ENCODE measurements at places on chromosomes 1 and 21.
A peak's percentile ranks its signal among the peaks of the same experiment; 100 is the strongest.

- no peak for DNase-seq
Measured at GRCh38 chr1:157390651-157391050, 161.7 kb downstream of the FCRL5 start.

- DNase-seq = no peak
Measured at GRCh38 chr1:193085263-193085662, 20.0 kb downstream of the GLRX2 start.

- DNase-seq = no peak
Measured at GRCh38 chr1:6178751-6179563, 1.2 kb downstream of the CHD5 start.

DNA sequence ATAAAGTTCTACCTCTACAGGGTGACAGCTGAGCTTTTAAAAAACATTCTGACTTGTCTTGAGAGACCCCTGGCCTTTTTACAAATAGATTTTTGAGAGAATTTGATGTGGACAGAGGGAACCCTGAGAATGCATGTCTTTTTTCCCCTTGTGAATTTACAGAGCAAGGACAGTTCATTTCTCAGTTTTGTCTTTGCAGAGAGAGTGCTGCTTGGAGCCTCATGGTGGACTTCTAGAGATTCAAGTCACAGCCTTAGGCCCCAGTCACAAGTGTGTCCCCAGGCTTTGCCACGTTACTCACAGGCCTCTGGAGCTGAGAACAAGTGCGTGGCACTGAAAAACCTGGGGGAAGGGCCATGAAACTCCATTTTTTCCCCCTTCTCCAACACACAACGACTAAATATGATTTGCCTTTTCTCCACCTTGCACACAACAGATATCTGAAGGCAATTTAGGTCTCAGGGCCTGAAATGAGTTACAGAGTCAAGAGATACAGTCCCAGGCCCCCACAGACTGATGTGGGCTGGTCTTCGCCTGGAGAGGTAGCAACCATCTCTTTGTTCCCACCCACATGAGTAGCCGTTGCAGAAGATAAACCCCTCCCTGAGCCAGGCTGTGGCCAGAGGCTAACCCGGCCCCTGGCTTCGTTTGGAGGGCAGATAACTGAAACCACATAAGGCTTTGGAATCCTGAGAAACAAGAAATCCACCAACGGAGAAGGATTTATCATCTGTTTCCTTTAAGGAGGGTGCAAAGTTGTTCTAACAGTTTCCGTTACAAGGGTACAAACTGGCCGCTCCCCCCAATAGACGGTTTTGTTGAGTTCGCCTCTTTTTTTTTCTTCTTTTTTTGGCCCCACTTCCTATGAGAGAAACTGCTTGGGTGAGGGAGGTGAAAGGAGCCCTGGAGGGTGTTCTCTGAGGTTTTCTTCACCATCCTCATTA lies 1.0 kb upstream of the PIGV start:
- DNase-seq = peak; percentile 15

DNA sequence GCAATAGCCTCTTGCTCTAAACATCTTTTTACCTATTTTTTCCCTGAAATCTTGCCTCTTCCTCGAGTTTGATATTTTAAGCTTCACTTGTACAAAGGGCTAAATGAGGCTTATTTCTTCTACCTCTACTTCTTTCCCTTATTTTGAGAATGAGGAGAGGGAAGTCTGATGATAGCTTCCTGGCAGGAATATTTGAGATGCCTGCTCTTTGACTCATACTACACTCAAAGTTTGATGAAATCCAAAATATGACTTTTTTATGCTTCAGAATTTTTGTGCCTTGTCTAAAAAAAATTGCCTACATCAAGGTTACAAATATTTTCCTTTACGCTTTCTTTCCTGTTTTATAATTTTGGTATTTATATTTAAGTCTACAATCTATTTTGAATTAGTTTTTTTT lies 624.4 kb upstream of the PLXNA2 start:
- no peak for DNase-seq

- no peak for DNase-seq
Measured at GRCh38 chr1:65525266-65526048, 105.0 kb downstream of the LEPR start.

DNA sequence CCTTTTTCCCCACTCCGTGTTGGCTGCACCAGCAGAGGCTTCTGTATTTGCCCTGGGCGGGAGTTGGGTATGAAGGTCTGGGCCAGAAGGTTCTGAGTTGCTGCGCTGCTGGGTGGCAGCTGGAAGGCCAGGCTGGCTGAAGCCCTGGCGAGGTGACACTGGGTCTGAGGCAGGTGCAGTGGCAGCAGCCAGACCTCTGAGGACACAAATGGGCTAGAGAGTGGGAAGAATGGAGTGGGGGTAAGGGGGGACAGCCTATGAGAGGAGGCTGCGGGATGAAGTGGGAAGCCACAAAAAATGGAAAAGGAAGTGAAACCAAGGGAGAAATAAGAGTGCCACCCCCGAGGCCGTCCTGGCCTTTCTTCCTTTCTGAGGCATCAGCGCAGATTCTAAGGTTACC lies 53.2 kb downstream of the STX6 start:
- no peak for DNase-seq

- DNase-seq = no peak
Measured at GRCh38 chr1:202029171-202029665, 18.8 kb downstream of the ELF3 start.

DNA sequence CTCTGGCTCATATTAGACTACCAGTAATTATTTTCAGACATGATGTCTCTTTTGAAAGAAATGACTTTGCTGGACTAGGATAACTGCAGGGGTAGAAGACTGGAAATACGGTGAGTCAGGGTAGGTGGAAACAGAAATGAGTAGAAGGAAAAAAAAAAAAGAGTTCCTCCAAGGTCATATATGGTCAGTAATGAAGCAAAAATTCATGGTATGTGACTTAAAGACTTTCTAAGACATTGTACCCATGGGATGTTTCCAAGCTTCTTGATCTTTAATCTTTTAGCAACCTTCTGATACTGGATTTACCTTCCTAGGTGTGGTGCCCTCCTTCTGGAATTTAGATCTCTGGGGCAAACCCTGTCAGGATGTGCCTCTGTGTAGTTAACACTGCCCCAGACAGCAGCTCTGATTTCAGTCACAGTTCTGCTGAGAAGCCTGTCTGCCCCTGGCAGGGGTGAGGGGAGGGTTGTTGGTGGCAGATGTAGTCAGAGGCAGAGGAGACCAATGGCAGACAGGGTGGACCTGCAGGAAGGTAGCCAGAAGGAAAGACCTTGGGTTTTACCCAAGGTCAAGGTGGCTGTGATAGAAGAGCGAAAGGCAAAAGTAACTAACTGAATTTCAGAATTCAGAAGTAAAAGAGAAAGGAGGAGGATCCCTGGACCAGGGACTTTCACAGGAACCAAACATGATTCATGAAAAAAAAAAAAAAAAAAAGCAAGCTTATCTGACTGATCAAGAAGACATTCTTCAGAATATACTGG lies 44.1 kb upstream of the BCL10 start:
- DNase-seq = no peak

GRCh38 chr1:22387919-22388580 lies 63.6 kb upstream of the ZBTB40 start:
- DNase-seq = no peak

- no peak for DNase-seq
Measured at GRCh38 chr1:53656747-53657530, 82.0 kb downstream of the GLIS1 start.

DNA sequence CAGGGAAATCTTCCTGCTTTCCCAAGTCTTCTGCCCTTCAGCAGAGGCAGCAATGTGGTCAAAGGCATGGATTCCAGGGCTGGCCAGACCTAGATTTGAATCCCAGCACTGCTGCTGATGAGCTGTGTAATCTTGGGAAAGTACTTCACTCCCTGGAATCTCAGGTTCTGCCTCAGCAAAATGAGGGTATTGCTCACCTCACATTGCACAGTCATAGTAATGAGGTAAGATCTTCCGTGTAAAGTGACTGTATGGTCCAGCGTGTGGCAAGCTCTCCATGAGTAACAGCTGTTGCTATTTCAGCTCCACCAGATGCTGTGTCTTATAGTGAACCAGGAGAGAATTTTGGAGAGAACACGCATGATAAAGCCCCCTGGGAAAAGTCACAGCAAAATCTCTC lies 56.1 kb upstream of the F3 start:
- no peak for DNase-seq

- no peak for DNase-seq
Measured at GRCh38 chr1:115660151-115660550, 18.4 kb downstream of the VANGL1 start.

- no peak for DNase-seq
Measured at GRCh38 chr1:51605961-51606723, 10.8 kb upstream of the OSBPL9 start.

- no peak for DNase-seq
Measured at GRCh38 chr21:31181082-31181750, 142.9 kb upstream of the KRTAP19-8 start.

- no peak for DNase-seq
Measured at GRCh38 chr21:42400525-42400924, 3.2 kb upstream of the UBASH3A start.

DNA sequence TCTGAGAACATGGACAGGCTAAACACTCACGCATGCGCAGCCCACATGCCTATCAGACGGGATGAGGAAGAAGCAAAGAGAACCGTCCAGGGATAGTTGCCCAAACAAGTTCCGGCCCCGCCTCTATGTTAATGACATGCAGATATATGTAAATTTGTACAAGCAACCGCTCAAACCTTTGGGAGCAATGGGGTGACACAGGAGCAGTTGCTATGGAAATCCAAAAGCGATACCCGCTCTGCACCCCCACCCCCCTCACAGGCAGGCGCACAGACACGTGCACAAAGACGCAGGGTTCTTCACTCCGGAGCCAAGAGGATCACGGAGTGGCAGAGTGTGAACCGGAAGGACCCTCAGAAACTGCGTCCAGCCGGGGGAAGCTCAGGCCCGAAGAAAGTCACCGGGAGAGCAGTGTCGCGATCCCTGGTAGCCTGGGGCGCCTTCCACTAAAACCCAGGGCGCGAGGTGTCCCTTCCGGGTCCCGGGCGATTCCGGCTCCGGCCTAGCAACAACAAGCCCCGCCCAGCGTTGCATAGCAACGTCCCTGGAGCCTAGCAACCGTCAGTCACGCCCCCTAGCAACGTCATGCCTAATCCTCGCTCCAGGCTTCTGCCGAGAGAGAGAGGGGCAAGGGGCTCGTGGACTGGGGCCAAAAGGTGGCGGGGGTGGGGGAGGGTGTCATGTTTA lies 24.1 kb upstream of the ADGRB2 start:
- DNase-seq = peak; percentile 84

DNA sequence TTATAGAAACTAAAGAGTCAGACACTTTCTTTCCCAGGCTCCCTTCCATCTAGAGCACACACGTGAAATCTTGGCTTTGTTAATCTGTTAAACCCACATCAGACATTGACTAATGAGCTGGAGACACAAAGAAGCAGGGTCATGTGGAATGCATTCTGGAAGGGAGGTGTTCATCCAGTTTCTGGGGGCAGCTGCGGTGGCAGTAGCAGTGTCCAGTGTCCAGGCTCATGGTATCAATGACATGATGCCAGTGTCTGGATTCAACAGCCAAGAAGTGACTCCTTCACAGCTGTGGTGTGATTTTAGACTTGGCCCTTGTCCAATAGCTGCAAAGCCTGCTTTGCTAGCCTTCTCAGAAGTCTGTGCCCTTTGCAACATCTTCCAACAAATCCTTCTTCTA lies 95.2 kb downstream of the NTPCR start:
- DNase-seq = no peak

DNA sequence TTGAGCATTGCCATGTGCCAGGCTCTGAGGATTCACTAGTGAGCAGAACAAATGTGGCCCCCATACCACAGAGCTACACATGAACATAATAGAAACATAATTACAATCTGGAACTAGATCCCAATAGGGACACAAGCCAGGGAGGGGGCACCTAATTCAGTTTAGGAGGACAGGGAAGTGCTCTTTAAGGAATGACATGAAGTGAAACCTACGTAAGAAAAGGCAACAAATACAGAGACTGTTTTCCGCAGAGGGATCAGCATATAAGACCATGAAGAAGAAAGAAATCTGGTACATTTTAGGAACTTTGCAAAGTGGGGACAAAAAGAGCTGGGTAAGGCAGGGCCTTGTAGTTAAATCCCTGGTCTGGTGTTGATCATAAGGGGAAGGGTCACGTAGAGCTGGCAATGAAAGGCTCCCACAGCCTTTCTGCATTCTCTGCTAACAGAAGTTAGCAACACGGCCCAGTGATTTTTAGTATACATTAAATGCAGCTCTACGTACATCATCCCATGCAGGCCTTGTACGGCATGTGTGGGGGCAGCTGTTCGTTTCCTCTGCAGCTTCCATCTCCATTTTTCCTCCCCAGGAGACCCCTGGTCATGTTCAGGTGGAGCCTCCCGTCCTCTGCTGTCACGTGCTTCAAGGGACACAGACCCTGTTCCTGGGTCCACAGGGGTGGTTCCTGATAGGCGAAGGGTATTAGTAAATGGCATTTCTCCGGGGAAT lies 26.8 kb upstream of the SLC30A1 start:
- no peak for DNase-seq

DNA sequence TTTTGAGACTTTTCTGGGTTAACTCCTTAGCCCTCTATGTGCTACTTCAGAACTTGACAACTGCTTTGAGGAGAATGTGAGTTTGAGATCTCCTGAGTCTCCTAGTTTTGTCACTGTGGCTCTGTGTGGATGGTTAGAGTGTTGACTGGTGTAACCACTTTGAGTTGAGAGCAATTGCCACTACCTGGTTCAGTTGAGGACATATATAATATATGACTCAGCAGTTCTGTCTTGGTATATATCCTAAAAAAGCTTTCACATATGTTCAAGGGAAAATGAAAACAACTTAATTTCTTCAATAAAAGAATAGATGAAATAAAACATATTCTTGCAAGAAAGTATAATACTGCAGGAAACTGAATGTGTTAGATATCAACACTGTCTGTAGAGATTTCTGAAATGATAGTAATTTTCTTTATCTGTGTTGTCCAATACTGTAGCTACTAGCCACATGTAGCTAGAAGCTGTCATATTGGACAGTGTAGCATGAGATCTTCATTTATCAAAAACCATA lies 96.7 kb upstream of the QSOX1 start:
- no peak for DNase-seq

- no peak for DNase-seq
Measured at GRCh38 chr1:101164776-101165175, 72.0 kb upstream of the S1PR1 start.

DNA sequence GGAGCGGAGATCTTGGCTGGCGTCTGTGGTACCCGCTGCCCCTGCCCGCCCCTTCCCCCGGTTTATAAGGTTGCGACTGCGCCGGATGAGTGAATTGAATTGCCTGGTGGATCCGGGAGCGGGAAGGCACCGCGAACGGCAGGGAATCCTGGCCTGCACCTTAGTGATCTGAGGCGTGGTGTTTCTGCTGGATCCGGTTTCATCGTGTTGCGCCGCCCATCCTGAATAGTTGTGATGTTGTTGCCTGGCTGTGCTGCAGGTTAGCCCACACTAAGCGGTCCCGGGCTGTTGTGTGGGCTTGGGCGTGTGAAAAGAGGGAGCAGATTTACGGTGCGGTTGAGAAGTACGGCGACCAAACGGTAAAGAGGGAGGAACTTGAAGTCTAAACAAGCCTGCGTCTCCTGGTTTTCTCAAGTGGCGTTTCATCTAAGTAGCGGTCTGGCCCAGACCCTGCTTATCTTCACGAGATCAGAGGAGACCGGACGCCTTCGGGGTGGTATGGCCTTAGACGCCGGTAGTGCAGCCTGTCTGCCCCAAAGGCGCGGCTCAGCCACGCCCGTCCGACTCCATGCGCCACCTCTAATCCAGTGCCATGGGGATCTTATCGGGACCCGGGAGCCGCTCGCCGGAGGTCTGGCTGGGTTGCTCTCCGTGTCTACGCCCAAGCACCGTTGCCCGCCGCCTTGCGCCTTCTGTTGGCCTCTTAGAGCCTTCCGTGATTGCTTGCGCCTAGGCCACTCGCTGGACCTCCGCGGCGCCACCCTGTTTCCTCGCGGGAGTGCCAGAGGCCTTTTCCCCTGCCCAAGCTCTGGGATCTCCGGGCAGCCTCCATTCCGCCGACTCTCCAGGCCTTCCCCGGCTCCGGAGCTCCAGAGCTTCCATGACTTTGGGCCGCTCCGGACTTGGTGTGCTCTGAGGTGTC lies 87.5 kb upstream of the RHOU start:
- no peak for DNase-seq
